ENCODE measurements at places on chromosomes 13 and 19.

DNA sequence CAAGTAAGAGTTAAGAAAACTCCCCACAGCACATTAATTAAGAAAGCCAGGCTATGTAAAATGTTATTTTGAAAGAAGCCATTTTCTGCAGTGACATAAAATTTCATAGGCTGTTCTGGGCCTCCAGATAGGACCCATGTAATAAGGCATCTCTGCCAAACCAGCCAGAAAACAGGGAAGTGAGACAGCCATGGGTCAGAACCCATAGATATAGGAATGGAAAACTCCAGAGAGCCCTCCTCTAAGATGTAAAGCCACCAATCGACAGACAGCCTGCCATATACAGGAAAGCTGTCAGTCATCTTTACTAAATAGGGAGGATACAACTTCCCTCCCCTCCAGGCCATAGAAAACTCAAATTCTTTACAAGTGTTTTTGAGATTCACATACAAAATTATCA is 493.3 kb downstream of the COG6 start:
- DNase-seq = no peak

GRCh38 chr19:13920940-13921747 is 15.1 kb downstream of the CC2D1A start:
- no peak for DNase-seq

GRCh38 chr19:24098359-24098758 is 11.4 kb downstream of the ZNF254 start:
- DNase-seq = no peak

GRCh38 chr19:16025108-16026101 is 50.9 kb upstream of the TPM4 start:
- DNase-seq = no peak

DNA sequence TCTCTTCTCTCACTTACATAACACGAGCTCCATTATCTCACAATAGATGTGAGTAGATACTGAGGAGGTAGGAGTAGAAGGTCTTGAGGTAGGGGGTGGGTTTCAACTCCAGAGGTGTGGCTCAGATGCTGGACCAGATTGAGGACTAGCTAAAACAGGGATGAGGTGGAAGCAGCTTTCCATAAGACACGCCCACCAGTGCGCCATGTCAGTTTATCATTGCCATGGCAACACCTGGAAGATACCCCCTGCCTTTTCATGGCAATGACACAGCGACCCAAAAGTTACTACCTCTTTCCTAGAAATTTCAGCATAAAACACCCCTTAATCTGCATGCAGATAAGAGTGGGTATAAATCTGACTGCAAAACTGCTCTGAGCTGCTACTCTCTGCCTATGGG is 44.1 kb downstream of the KCTD15 start:
- DNase-seq = no peak

GRCh38 chr13:25429466-25429865 is 57.7 kb downstream of the ATP8A2 start:
- no peak for DNase-seq

DNA sequence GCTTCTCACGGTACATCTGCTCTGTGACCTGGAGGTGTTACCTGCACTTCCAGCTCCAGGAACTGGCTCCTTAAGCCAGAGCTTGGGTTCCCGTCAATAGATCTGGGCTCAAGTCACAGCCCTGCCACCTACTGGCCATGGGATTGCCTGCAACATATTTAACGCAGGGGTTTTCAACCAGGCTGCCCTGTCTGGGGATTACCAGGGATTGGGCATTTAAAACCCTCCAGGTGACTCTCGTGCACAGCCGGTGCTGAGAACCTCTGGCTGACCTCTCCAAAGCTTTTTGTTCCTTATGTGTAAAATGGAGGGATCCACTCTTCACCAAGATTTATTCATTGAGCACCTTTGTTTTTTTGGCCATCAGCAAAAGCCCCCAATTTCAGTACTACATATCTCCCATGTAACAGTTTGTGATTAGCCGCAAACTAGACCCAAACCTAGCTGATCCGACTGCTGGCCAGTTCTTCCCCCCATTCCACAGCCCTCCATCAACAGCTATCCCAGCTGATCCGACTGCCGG is 76.6 kb upstream of the STK24 start:
- DNase-seq = peak; percentile 64

DNA sequence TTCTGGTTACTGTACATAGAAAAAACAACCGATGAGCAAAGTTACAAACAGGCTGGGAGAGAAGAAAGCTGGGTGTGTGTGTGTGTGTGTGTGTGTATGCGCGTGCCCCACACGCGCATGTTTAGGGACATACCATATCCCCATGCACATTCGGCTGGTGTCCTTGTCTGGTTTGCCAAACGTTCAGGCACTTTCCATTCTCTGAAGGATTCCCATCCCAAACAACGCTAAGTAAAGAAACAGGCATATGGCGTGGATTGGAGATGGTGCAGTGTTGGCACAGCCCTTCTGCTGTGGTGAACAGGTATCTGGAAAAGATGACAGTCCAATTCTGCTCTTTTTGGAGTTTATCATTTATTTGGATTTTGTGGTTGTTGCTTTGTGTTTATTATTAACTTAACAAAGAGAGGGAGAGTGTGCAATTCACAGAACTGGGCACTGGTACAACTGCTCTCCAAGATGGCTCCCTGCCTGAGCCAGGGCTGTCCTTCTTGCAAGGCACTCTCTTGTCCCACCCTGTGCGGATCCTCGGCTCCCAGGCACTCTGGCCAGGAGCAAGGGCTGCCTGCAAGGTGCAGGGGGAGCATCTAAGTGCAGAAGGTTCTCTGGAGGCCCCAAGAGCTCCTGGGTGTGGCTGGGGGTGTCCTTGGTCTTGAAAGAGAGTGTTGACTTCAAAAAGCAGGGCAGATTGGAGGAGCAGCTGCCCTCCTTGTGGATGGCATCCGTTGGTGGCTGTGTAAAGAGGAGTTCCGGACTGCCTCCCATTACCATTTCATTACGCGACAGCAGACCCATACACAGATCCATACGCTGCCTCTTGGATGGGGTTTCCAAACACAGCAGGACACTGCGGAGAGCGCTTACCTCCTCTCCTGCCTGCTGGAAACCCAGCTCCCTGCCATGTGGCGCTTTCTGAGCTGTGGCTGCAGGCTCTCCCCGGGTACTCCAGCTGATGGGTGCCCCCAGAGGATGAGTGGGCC is 263.1 kb downstream of the ZNF536 start:
- DNase-seq = no peak

- DNase-seq = no peak
Observed at GRCh38 chr13:33487575-33488243, 202.2 kb upstream of the STARD13 start.

DNA sequence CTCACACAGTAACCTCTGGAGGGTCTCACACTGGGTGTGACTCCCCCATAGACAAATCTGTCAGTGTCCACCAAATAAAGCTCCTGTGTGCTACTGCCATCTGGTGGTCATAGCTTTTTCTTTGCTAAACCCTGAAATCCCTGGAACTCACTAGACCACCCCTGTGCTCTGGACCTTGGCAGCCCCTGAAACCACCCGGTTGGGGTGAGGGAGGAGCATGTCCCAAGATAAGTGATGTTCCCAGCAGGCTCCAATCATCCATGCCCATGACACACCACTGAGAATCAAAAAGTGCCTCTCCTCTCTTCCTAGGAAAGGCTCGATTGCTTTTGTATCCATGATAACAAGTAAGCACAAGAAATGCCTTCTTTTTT is 6.5 kb upstream of the HSD17B14 start:
- DNase-seq = peak; percentile 38

- no peak for DNase-seq
Observed at GRCh38 chr19:38647966-38648768, 718 bp downstream of the ACTN4 start.

DNA sequence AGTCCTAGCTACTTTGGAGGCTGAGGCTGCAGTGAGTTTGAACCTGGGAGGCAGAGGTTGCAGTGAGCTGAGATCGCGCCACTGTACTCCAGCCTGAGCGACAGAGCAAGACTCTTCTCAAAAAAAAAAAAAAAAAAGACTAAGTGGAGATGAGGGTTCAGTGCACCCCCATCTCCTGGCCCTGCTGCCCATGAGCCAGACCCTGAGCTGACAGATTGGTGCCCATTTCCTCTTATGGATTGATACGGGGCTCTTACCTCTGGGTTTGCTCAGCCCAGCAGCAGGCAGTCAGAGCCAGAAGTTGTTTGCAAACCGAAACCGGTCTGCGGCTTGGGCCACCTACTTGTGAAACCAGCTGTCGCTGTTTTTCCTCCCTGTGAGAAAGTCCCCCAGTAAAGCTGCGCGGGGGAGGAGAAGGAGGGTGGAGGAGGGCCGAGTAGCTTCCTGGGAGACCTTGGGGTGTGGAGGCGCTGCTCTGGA is 36.9 kb downstream of the ARRDC2 start:
- peak; percentile 89 for DNase-seq

GRCh38 chr13:109454167-109454917 is 332.0 kb downstream of the IRS2 start:
- no peak for DNase-seq

All from stimulated activated CD4-positive, alpha-beta T cell treated with anti-CD3 and anti-CD28 coated beads, Interleukin-15, amount 100 ng/mL, for 48 hours (primary cell).